ENCODE measurements at places on chromosomes 7 and 10. TPM values are rescaled to one million over a fixed set of nuclear protein-coding genes. Genes with fewer than 3 reads are reported as not detected.

DNA sequence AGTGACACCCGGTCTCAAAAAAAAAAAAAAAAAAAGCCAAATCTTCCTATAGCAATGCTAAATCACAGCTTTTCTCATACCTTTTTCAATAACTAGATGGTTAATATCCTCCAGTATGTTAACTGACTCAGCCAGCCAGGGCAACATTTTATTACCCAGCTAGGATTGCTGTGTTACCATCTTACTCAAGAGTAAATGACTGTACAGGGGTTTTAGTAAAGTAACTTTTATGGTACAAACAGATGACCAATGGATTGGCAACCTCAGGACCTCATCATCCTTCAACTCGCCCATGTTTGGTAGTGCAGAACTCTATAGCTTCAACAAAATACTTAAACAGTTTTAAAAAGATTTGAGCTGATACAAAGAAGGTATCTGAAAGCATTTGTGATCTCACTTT lies 59.5 kb downstream of the HBP1 start:
- DNase-seq, result no peak

DNA sequence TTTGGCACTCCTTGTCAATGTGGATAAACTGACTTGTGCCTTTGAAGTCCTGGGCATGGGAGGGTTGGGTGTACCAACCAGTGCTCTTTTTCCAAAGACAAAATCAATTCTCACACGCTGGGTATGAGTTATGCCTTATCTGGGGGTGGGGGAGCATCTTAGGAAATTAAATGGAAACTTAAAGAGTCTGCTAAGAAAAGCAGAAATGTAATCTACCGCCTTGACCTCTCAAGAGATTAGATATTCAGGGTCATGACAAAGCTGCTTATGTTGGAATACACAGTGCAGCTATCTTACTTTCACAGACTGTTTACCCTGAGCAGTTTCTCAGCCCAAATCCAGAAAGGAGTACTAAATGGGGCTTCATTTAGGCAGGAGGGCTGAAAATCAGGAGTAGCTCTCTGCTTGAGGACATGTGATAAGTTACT lies 2.6 kb downstream of the MEST start:
- no peak for DNase-seq

- no peak for DNase-seq
Observed at GRCh38 chr10:122707535-122707934, 7.9 kb upstream of the C10orf120 start.

- DNase-seq, result no peak
Observed at GRCh38 chr7:51590746-51591145, 274.1 kb upstream of the COBL start.

The CPA2 gene
- not detected for total RNA-seq

DNA sequence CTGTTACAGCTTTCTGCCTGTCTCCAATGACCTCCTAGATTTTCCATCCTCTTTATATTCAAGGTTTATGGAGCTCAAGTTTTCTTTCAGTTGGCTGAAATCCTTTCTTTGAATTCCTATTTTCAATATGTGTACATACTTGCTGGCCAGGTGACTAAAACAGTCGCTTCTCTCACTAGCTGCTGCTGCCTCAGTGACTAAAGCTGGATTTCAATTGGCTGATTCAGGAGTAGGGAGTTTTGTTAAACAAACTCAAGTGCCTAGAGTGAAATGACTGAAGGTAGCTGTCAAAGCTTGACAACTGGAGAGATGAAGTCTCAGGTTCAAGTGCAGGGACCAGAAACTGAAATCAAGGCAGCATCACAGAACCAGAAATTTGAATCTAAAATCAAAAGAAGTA lies 6.7 kb upstream of the POLR1F start:
- no peak for DNase-seq

The ATAD1 gene
- 41.5 TPM for total RNA-seq

GRCh38 chr10:90847436-90847835 lies 10.4 kb downstream of the HTR7 start:
- no peak for DNase-seq

DNA sequence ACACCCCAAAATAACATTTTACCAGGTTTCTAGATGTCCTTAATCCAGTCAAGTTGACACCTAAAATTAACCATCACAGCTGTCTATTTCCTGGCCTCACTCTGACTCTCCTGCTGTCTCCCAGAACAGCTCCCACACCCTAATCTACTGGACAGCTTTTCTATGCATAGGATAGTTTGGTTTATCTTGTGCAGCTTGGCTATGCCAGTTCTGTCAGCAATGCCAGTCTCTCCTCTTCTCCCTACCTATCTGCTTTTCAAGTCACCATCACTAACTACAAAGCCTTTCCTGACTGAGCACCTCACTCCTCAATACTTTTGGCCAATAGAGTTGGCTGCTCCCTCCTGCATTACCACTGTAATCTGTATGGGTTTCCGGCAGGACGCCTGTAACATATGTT lies 5.0 kb downstream of the NCOA4 start:
- no peak for DNase-seq

- DNase-seq, result peak; percentile 32
Observed at GRCh38 chr10:133394801-133395221, 854 bp downstream of the MTG1 start.

- DNase-seq, result no peak
Observed at GRCh38 chr10:127934383-127934782, 27.5 kb downstream of the PTPRE start.
